ENCODE measurements at places on chromosomes 4 and X.

- DNase-seq: no peak
Observed at GRCh38 chr4:139558235-139559088, 2.4 kb upstream of the SETD7 start.

- DNase-seq: no peak
Observed at GRCh38 chr4:168646001-168646768, 149.3 kb downstream of the PALLD start.

- no peak for DNase-seq
Observed at GRCh38 chr4:79638735-79639134, 230.7 kb upstream of the GK2 start.

DNA sequence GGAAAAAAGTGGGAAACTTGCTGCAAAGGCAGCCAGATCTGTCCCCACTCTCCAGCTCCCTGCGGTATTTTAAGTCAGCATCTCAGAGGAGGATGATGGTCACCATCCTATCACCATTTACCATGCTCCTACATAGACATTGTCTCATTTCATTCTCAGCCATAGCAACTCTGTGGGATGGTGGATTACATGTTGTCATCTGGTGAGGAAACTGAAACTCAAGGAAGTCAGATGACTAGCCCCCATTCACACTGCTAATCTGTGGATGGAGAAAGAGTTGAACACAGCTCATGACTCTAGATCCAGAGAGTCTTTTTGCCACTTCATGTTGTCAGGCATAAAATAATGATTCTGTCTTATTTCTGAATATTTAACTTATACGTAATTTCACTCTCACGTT lies 323.5 kb downstream of the PTTG2 start:
- no peak for DNase-seq

DNA sequence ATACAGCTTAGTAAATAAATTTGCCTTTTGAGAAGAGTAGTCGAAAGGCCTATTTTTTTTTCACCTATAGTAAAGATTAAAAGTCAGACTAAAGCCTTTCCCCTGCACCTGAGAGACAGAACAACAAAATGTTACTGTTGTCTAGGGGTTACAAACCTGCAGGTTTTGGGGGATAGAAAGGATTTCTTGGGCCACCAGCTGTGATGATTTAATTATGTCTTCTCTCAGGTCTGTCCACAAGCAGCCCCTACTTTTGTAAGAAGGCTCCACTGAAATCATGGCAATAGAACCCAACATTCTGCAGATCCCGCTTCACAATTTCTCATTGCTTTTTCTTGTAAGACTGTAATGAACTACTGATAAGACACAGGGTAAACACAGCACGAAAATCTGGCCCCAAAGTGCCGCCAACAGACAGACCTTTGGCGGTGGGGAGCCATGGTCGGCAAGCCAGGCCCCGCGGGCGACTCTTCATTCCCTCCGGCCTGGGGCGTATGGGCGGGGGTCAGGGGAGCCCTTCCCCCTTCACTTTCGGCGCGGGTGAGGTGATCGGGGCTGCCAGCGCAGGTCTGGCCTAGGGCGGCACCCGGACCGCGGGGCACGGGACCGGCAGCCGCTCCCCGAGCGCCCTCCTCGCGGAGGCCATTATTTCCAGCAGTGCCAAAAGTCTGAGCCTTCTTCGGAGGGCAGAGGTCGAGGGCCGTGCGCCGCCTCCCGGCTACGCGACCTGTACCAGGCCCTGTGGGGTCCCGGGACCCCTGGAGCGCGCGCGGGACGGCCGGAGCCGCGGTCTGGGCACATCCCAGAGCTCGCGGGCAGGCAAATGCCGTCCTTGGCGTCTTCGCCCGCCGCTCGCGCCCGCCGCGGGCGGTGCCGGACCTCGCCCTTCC lies 812 bp upstream of the KDM6A start:
- no peak for DNase-seq

GRCh38 chr4:107603430-107603829 lies 116.6 kb downstream of the PAPSS1 start:
- DNase-seq: no peak

- DNase-seq: no peak
Observed at GRCh38 chrX:45385757-45386156, 185.1 kb upstream of the DIPK2B start.

DNA sequence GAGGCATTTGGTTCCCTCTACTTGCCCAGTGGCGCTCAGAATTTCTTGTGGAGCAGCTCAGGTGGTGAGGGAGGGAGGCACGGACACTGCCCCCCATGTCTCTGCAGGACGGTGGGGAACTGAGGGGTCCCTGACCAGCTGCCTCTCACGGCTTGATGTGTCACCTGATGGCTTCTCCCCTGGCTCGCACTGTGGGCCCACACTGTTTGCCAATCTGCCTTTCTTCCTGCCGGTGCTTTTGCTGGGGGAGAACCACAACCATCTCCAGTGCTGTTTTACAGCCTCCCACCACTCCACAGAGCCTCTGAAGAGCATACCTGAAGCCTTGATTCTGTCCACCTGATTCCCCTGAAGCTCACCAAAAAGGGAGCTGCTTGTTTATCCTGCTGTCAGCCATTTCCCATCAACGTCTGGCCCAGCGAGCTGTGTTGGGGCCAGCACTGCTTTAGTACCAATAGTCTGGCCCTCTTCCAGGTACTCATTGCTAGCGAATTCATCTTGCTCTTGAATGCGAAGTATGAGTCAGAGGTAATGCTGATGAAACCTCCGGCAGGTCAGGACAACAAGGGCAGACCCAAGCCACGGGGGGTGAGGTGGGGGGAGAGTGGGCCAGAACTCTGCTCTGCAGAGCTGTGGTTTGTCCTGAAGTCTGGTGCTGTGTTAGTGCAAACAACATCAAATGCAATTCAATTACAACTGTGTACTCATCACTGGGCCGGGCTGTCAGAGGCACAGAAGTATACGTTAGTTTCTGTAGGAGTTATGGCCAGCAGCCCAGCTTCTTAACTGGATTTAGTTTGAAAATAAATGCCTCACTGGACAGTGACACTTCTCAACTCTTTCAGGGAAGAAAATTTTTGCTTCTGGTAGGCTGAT lies 208.3 kb upstream of the JADE1 start:
- DNase-seq: no peak

DNA sequence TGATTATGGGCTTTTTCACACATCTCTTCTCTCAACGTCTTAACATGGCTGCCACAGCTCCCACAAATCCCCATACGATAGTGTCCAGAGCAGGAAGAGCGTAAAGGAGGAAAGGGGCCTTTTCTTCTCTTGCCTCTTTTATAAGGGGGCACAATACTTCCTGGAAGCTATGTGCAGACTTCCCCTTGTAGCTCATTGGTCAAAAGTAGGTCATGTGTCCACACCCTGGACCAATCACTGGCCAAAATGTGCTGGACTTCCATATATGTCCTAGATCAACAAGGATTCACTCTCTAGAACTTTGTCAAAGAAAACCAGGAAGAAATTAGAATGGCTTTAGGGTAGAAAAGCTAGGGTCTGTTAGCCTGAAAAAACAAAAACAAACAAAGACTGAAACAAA lies 26.7 kb downstream of the STK32B start:
- no peak for DNase-seq

- DNase-seq: no peak
Observed at GRCh38 chr4:158543191-158543590, 21.5 kb downstream of the RXFP1 start.

GRCh38 chr4:173746424-173746823 lies 216.4 kb upstream of the HAND2 start:
- no peak for DNase-seq

GRCh38 chr4:112318239-112319142 lies 21.3 kb downstream of the ALPK1 start:
- DNase-seq: no peak

- no peak for DNase-seq
Observed at GRCh38 chr4:119655111-119655837, 26.7 kb upstream of the PDE5A start.

DNA sequence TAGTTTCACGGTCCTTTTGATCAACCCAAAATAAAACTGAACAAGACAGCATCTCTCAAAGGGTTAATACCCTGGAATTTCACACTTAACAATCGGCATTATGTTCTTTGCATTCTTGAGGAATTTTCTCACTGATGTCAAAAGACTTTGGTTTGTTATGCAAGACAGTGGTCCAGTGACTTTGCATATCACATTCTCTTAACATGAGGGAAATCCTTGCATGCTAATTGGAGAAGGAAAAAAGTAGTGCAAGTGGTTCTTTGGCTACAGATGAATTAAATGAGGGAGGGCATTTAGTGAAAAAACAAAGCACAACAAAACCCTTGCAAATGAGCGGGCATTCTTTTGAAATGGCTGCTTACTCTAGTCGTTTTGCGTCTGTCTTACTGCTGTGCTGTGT lies 105.1 kb upstream of the LIMCH1 start:
- no peak for DNase-seq

DNA sequence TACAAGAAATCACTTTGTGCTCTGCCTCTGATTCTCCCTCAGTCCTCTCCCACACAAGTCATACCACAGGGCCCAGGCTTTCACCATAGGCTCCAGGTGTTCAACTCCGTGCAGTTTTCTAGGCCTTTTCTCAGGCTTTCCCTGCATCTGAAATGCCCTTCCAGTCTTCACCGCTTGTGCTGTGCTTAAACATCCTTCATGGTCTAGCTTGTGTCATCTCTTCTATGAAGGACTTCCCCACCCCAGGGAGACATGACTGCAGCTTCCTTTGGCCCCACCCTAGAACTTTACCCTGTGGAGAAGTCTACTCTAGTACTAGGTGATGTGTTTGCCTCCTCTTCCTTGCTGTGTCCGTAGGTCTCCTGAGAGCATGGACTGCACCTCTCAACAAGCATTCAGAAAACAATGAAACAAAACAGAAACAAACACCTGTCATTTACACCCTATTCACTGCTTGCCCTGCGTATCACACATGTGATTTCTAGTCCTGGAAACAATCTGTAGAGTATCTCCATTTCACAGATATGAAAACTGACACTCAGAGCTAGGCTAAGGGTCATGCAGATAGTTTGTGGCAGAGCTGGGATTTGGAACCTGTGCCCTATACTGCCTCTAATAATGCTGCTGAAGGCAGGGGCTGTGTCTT lies 22.7 kb upstream of the LEF1 start:
- DNase-seq: no peak

DNA sequence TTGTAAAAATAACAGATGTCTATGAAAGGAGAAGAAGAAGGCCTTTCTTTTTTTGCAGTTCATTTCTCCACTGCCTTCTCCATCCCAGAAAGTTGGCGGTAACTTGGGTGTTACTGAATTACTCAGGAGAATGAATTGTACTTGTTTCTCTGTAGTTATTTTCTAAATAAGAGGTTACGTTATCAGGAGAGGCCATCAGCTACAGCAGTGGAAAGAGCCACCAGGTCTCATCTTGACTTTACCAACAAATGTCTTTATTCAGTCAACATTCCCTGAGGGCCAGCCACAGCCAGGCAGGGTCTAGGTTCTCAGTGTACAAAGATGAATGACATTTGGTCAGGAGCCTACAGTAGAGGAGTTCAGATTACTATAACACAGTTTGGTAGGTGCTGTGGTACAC lies 8.1 kb downstream of the HADH start:
- DNase-seq: no peak

- DNase-seq: no peak
Observed at GRCh38 chrX:107571296-107571998, 56.9 kb upstream of the PRPS1 start.

- no peak for DNase-seq
Observed at GRCh38 chrX:134760650-134761049, 102.4 kb upstream of the PLAC1 start.

DNA sequence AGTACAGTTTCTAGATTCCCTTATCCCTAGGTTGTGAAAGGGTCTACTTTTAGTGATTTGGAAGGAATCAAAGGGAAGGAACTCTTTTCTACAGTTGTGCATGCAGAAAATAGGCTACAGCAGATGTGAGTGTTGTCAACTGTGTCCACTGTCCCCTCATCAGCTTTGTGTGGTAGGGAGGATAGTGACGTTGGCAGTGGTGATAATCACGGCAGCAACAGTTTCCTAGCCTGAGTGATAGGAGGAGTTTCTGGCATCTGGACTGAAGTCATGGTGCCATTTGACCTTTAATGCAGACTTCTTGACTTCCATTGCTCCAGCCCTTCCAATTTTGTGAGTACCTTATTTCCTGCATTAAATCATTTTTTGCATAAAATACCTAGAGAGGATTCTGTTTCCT lies 39.3 kb downstream of the SRPX start:
- no peak for DNase-seq

DNA sequence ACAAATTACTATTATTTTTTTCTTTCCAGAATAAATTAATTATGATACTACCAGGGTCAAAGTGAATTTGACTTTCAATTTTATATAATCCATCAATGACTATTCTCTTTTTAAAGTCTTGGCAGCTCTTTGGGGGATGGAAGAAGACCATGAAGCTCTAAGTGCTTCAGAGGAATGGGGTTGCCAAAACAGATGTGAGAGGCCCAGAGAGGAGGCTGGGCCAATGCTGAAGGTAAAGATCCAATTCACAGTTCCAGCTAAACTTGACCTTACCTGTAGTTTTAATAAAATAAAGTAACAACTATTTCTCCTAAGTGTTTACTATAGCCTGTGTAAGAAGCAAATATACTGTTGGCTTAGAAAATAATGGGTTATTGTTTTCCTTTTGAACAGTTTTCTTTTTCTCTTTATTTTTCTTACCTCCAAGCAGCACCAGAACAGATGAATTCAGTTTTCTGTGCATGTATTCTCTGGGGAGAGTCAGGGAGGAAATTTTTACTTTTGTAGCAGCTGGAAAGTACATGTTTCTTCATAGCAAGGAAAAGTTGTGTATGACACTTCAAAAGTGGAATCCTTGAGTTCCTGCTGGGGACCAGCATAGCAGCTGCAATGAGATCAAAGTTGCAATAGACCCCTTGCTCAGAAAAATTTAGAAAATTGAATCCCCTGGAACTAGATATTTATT lies 104.9 kb downstream of the CEP44 start:
- DNase-seq: no peak

GRCh38 chr4:24831637-24832036 lies 36.3 kb downstream of the SOD3 start:
- no peak for DNase-seq

DNA sequence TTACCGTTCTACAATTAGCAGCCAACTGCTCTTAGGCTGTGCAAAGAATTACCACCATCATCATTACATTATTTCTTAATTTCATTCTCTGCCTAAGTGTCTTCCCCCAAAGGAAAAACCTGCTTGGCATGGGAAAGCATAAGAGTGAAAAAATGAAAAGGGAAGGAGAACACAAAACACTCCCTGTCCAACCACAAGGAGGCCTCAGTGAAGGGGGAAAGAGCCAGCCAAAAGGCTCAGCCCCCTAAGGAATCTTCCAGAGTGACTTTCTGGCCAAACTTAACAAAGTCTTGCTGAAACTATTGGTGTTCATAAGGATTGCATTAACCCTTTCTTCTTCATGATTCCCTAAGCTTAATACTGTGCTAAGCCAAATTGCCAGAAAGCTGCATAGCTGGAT lies 287.4 kb downstream of the SMARCA1 start:
- DNase-seq: no peak

DNA sequence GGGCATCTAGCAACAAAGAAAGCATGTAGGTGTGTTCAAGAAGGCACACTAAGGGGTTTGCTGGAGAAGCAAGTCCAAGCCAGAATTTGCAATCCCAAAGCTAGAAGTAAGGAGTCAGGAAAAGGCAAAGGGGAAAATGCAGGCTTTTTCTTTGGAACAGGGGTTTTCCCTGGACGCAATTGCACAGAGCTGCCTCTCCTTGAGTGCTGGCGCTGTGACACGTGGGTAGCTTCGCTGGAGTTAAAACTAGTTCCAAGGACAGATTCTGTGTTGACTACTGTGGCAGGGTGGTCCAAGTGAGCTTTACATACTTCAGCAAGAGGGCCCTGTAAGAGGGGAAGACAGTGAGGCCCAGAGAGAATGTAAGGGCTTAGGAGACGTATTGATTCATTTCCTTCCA lies 277.1 kb downstream of the ADGRA3 start:
- no peak for DNase-seq

Data from activated CD4-positive, alpha-beta T cell treated with anti-CD3 and anti-CD28 coated beads for 4 hours (primary cell).